Stimulated activated CD4-positive, alpha-beta T cell treated with anti-CD3 and anti-CD28 coated beads, Interleukin-2, amount 100 ng/mL, for 4 hours (primary cell): ENCODE measurements at places on chromosomes 7 and 10.

- no peak for DNase-seq
These were observed 733.5 kb downstream of the ZWINT start for GRCh38 chr10:55627501-55628051.

- no peak for DNase-seq
These were observed 268.5 kb downstream of the ADK start for GRCh38 chr10:74419491-74419951.

- DNase-seq, result no peak
These were observed 26.4 kb upstream of the YAE1 start for GRCh38 chr7:39539816-39540215.

- no peak for DNase-seq
These were observed 47.3 kb upstream of the AUTS2 start for GRCh38 chr7:69550991-69551390.

DNA sequence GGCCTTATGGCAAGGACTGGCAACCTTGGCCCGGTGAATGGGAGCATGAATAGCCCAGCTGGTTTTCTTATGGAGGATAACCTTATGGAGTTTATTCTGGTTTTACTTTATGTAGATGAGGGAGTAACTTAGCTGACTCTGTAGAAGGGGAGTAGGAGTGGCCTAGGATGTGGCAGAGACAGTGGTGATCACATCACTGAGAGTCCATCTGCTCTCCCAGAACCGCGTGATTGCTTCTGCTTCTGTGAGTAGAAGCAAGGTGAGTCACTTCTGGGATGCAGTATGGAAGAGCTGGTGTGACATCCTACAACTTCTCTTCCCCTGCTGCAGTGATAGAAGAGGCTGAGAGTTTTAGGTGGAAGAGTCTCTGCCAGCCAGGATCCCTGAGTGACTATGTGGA, 129.2 kb downstream of the RPS24 start:
- no peak for DNase-seq

GRCh38 chr7:101882595-101883564, 65.5 kb downstream of the CUX1 start:
- DNase-seq, result no peak

GRCh38 chr7:23426876-23427275, 43.4 kb downstream of the IGF2BP3 start:
- no peak for DNase-seq

- no peak for DNase-seq
These were observed 473.8 kb upstream of the GALNT17 start for GRCh38 chr7:70657989-70658632.

GRCh38 chr7:75968561-75969001, 25.8 kb downstream of the TMEM120A start:
- no peak for DNase-seq

DNA sequence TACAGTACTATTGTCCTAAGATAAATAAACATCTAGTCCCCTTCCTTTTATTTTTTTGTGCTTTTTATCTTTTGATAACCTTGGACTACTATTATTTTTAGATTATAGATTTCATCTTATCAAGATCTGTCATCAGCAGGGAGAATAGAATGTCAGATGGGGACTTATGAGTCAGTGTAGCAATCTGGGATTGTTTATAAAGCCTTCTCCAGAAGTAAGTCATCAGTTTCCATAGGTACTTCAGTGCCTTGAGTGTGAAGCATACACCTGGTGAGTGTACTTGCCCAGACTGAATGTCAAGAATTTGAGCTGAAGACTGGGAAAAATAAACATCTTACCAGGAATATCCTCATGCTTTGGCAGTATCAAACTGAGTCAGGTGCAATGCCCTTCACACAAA, 2.1 kb downstream of the CASD1 start:
- DNase-seq, result no peak

- DNase-seq, result no peak
These were observed 59.6 kb downstream of the PTPRN2 start for GRCh38 chr7:158527915-158528502.

- DNase-seq, result no peak
These were observed 36.9 kb upstream of the STARD3NL start for GRCh38 chr7:38141187-38141586.

DNA sequence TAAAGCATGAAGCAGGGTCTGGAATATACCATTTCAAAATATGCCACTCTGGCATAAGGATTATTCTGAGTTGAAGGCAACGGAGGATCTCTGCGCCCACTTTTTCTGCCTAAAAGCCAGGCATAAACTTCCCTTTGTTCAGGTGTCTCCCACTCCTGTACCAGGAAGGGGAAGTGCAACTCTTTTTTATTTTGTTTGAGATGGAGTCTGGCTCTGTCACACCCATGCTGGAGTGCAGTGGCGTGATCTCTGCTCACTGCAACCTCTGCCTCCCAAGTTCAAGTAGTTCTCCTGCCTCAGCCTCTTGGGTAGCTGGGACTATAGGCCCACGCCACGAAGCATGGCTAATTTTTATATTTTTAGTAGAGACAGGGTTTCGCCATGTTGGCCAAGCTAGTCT, 18.2 kb downstream of the SVIL start:
- DNase-seq, result no peak

GRCh38 chr7:1081931-1082401, 5.9 kb upstream of the GPER1 start:
- DNase-seq, result no peak

DNA sequence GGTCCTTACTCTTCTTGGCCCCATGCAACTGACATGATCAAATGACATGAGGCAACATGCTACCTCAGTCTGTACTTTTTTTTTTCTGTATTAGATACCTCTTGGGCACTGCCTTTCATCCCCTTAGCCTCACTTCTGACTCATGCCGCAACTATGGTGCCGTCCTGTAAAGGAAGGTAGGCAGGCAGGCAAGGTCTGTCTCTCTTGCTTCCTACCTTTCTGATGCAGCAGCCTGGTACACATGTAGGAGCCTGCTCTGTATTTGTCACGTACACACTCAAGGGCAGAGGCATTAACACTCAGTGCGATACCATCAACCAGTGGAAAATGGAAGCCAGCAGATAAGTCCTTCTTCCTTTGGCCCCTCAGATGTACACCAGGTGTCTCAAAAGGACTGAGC, 146.7 kb downstream of the ATE1 start:
- DNase-seq, result no peak

GRCh38 chr10:12717981-12718707, 283.4 kb downstream of the CCDC3 start:
- no peak for DNase-seq

GRCh38 chr7:114931656-114932011, 9.7 kb downstream of the MDFIC start:
- DNase-seq, result peak; percentile 29

DNA sequence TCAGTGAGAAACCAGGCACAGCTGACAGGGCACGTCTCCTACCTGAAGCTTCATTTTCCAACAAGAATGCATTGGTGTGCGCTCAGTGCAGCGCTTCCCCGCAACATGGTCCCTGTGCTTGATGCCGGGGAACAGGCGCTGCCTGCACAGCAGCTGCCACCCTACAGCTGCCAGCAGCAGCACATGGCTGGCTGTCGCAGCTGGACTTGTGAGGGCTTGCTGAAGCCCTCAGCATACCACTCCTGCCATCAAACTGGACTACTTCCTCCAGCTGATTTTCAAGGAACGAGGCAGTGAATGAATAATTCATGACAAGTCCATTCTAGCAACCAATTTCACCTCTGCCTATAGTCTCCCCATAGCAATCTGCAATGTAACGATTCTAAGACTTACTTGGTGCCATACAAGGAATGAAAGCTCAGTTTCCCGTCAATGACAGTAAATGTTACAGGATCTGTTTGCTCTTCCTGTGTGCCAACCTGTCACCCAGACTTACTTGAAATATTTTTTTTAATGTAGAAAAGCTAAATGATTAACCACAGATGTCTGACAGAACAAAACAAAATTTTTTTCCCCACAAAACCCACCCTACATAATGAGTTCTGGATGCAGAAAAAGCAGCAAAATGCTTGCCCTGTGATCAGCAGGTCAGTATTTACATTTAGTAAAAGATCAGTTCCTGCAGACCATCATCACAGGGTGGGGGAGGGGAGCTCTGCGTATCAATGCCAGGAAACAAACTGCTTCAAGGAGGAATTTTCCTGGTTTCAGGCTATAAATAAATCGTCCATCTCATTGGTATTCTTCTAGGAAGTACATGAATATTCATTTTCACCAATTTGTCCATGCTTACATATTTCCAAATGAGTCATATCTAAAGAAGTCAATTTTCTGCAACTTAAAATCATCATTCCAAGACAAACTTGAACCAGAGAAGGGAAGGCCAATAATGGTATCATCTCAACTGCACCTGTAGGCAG, 140.6 kb downstream of the ALOX5 start:
- no peak for DNase-seq
